Tongue (tissue), 3 donors: ENCODE measurements at places on chromosomes 13 and 19. TPM values are rescaled to one million over a fixed set of nuclear protein-coding genes. Genes with fewer than 3 reads are reported as not detected.

The CCNA1 gene
- 1.4 TPM for total RNA-seq

The STOML3 gene
- total RNA-seq, result 0.10 TPM

The PEAK3 gene
- total RNA-seq, result not detected

The TUBA3C gene
- total RNA-seq, result not detected

The MBD3L4 gene
- total RNA-seq, result not detected

The MAG gene
- 2.3 TPM for total RNA-seq

The FCAR gene
- 2.6 TPM for total RNA-seq
